Stimulated activated CD8-positive, alpha-beta memory T cell treated with anti-CD3 and anti-CD28 coated beads, Interleukin-4, amount 100 ng/mL, for 4 hours (primary cell): ENCODE measurements at places on chromosomes 5 and 9.

DNA sequence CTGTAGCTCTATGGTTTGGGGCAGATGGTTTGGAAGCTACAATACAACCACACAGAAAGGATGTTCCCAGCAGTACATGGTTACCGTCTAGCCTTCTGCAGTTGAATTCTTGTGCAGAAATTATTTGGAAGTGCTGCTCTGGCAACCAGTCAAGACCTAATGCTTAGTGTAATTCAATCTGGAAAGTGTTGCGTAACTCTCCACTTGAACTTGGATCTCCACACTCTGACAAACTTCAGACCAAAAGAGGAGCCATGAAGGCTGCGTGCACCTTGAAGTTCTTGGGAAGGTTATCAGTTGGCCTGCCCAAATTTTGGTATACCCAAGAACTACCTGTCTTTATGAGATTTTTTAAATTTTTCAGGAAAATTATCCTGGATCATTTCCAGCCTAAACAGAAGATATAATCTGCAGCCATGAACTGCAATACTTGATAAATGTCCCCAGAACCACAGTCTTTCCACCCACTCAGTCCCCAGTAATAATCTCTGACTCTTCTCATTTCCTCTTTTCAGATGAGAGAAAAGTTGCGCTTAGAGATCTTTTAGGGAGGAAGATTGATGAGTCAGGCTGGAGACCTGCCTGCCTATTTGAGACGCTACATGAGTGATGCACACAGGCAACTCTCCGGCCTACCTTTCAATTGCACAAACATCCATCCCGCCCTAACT lies 159.9 kb downstream of the FANCC start:
- DNase-seq: no peak

DNA sequence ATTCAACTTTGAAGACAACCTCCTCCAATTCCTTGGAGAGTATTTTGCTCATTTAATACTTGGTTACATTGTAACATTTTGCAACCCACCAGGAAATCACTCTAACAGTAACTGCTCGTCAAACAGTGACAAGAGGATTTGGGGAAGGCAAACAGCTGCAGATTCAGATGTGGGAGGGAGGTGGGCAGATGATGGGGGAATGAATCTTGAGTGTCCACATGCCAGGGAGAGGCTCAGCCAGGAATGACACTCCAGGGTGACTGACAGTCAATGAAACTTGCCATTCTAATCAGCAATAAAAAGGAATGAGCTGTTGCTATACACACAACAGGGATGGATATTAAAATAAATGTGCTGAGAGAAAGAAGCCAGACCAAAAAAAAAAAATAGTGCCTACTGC lies 97.7 kb upstream of the ANKRD55 start:
- DNase-seq: no peak

DNA sequence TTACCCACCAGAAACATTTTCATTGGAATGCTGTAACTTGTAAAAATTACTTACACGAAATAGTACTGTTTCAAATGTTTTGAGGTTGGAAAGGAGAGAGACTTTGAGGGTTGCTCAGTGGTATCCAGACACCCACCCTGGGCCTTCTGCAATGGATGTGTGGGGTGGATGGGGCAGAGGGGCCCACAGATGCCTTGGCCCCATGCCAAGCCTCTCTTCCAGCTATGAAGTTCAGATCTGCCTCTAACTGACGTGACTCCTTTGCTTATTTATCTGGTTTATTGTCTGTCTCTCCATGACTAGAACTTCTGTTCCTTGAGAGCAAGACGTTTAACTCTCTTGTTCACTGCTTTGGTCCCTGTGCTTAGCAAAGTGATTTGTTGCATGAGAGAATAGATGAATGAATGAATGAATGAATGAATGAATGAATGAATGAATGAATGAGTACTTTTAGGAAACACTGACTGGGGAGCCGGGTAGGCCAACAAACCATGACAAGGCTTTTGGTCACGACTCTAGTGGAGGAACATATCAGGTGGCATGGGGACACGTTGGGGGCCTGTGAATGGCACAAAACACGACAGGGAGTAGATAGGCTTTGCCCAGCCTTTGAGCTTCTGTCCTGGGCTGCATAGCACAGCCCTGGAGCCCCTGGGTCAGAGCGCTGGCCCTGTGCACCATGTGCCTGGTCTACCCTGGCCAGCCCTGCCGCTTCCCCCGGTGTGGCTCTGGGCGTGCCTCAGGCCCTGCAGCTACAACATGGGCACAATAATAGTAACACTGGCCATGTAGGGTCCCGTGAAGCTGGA lies 31.8 kb downstream of the AK8 start:
- no peak for DNase-seq

- DNase-seq: no peak
Measured at GRCh38 chr9:95942016-95942415, 66.5 kb downstream of the ERCC6L2 start.

DNA sequence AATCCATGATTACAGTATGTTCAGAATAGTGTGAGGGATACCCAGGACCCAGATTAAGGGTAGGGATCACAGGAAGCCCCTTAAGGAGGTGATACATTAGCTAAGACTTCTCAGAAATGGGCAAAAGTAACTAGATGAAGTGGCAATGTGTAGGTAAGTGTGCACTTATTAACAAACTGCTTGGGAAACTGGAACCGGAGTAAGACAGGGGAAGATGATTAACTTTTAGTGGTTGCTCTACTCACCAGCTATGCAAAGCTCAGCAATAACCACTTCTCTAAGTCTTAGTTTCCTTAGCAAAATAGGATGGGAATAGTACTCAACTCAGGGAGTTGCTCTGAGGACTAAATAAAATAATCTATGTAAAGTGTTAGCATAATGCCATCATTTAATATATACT lies 182.2 kb downstream of the MCTP1 start:
- no peak for DNase-seq

GRCh38 chr9:16202914-16203728 lies 650.3 kb downstream of the CCDC171 start:
- no peak for DNase-seq

DNA sequence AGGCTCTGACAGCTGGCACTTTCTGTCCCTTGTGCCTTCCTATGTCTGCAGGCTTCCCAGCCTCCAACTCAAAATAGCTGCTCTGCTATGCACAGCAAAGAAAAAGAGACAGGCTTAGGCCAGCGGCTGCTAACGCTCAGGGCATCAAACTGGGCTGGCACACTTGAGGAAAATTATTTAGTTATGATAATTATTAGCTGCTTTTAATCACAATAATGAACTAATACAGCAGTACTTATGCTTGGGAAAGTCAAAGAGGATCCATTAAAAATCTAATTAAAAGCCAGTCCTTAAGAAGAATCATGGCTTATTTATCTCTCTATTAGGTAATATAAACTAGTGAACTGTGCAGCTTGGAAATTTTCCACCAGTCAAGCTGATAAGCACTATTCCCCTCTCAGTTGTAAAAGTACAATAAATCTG lies 233.2 kb downstream of the SLIT3 start:
- no peak for DNase-seq

- DNase-seq: no peak
Measured at GRCh38 chr9:33468215-33468730, 5.5 kb downstream of the NOL6 start.

DNA sequence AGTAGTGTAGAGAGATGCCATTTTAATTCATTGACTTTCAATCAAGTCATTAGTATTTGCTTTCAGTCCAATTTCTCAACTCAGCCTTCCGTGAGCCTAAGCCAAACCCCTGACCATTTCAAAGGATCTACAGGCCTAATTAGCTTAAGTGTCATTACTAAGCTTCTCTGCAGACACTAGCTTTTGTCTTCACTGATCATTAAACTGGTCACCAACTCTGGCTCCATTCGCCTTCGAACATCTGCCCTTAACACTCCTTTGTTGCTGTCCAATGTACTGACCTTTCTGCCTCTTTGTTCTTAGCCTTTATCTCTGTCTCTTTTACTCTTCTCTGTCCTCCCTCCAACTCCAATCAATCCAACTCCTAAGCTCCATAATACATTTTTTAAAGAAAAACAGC lies 299.3 kb downstream of the DIRAS2 start:
- no peak for DNase-seq

- no peak for DNase-seq
Measured at GRCh38 chr9:34206561-34206960, 27.7 kb downstream of the UBAP1 start.

GRCh38 chr5:91221917-91222316 lies 161.2 kb downstream of the ARRDC3 start:
- no peak for DNase-seq

- DNase-seq: no peak
Measured at GRCh38 chr5:83377131-83377865, 94.2 kb upstream of the VCAN start.

GRCh38 chr9:137387114-137387890 lies 35.7 kb downstream of the EXD3 start:
- no peak for DNase-seq

- no peak for DNase-seq
Measured at GRCh38 chr5:103291606-103292005, 33.0 kb downstream of the MACIR start.

- no peak for DNase-seq
Measured at GRCh38 chr9:109463924-109464625, 34.0 kb downstream of the PTPN3 start.

DNA sequence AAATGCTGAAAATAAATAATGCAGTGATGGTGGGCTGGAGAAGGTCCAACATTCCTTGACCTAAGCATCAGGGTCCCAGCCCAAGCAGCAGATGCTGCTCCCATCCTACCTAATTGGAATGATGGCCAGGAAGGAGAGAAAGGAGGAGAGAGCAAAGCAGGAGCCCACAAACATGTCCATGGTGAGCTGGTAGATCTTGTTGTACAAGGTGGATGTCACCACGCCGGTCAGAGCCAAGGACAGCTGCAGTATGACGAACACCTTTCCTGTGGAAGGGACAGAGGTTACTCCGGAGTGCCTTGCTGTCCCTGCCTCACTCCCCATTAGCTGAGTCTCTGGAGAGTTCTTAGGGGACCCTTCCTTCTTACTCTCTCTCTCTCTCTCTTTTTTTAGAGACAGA lies 4.3 kb downstream of the SLC46A2 start:
- DNase-seq: no peak

GRCh38 chr5:98975223-98975622 lies 46.4 kb upstream of the CHD1 start:
- DNase-seq: no peak

GRCh38 chr5:78805474-78806124 lies 157.0 kb upstream of the LHFPL2 start:
- no peak for DNase-seq

- DNase-seq: no peak
Measured at GRCh38 chr9:130912932-130913598, 16.5 kb upstream of the QRFP start.

GRCh38 chr9:131690462-131690861 lies 49.4 kb downstream of the RAPGEF1 start:
- no peak for DNase-seq

DNA sequence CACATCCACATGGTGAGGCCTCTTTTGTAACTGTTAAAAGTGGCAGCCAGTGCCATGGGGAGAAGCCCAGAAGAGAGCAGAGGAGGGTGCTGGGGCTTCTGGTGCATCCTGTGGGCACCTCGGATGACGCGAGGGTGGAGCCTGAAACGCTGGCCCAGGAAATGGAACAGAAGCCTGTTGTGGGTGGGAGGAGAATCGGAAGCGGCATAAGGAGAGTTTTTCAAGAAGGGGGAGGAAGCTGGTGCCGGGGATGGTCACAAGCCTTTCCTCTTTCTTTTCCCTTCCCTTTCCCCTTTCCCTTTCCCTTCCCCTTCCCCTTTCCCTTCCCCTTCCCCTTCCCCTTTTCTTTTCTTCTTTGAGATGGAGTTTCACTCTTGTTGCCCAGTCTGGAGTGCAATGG lies 12.9 kb downstream of the ANKRD33B start:
- no peak for DNase-seq

- no peak for DNase-seq
Measured at GRCh38 chr5:159051421-159052282, 48.1 kb downstream of the EBF1 start.

- no peak for DNase-seq
Measured at GRCh38 chr9:75844321-75844720, 46.2 kb upstream of the PCSK5 start.

DNA sequence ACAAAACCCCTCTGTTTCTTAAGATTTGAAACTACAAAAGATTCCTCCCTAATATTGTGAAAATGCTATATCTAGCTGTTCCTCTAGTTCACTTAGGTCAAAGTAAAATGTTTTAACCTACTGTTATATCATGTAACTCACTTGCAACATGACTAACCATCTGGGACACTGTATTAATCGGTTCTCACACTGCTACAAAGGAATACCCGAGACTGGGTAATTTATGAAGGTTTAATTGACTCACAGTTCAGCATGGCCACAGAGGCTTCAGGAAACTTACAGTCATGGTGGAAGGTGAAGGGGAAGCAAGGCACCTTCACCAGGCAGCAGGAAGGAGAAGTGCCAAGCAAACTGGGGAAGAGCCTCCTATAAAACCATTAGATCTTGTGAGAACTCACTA lies 34.7 kb downstream of the DIMT1 start:
- DNase-seq: no peak

GRCh38 chr9:77455312-77455927 lies 192.7 kb downstream of the GNA14 start:
- no peak for DNase-seq

DNA sequence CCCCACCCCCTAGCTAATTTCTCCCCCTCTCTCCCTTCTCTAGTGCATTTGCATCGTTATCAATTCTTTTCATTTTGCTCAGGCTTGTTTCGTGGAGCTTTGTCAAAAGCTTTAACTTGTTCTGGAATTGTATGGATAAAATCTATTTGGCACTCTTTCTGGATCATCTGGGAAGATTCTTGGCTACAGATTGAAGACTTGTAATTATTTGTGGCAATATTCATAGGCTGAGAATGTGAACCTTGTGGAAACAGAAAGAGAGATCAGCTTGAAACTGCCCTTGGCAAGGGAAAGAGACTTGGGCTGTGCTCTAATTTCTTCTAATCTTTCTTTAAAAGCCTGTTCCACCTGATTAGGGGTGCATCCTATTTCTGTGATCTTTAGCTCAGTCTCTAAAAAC lies 340.6 kb upstream of the DAB2 start:
- no peak for DNase-seq

DNA sequence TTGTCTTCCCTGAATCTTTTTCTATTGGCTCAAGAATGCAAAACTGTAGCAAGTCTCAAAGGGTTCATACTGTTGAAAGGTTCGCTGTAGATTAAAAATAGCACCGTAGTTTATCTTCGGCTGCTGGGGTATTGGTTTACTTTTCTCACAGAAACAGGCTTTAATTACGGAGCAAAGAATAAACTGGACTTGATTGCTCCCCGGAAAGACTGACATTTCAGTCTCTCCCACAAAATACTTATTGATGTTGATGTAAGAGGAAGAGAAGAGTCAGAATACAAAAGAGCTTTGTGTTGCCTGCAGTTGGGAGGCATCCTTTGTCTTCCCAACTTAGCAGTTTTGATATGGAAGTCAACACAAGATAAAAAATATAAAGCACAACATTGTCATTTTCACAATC lies 183.9 kb upstream of the DMAC1 start:
- DNase-seq: no peak

DNA sequence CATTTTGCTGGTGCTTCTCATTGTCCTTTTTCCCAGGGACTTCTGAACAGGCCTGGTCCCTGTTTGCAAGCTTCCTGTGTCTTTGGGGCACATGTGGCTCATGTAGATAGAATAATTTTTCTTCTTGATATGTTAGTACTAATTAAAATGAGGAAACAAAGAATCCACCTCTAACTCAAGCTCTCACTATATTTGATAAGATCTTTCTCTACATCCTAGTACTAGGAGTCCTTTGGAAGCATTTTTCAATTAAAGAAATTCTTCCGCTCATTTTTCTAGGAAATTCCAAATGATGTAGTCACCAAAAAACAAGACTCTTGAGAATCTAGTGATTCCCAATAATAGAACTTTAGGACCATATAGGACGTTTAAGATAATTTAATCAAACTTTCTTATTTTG lies 165.3 kb downstream of the SEC61B start:
- no peak for DNase-seq
